K562 (cell line): ENCODE measurements at places on chromosomes 4 and X.

GRCh38 chr4:42083816-42084215, 68.6 kb downstream of the BEND4 start:
- no peak for DNase-seq

DNA sequence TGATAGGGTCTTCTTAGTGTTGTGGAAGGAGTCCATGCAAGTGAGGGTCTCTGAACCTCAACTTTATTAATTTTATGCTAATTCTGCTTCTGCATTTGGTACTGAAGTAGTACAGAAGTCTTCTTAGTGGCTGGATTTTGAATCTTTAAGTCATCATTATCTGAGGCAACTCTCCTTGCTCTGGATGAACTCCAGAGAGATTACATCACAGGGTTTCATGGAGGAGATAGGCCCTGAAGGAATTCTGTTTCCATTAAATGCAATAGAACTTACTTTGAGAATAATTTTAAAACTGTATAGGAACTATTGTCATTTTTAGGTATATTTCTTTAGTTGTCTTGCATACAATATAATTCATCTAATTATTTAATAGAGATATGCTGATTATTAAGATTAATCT, 451.2 kb downstream of the FAT4 start:
- DNase-seq = no peak

DNA sequence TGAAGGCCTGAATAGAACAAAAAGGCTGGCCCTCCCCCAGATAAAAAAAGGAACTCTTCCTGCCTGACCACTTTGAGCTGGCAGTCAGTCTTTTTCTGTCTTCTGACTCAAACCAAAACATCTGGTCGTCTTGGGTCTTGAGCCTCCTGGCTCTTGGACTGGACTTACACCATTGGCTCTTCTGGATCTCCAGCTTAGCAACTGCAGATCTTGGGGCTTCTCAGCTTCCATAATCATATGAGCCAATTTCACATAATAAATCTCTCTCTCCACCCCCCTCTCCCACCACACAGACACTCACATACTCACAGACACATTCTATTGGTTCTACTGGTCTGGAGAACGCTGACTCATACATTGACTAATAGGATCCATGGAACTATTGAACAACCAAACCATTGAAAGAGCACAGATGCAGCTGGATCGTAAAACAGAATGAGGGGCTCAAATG, 15.6 kb upstream of the CWH43 start:
- no peak for DNase-seq

DNA sequence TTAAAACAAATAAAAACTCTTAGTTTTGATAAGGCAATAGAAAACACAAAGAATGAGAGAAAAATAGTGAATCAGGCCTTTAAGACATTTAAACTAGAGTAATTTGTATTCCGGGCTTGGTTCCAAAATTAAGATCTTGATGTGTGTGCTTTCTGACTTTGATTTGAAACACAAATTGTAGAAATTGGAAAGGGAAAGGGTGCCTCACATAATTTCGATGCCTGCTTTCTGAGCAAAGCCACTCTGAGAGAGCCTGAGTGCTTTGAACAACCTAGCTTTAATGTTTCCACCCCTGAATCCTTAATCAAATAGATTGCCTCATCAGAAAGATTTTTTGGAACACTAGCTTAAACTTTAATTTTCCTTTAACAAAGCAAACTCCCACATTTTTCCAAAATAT, 666.8 kb downstream of the PCDH18 start:
- no peak for DNase-seq

DNA sequence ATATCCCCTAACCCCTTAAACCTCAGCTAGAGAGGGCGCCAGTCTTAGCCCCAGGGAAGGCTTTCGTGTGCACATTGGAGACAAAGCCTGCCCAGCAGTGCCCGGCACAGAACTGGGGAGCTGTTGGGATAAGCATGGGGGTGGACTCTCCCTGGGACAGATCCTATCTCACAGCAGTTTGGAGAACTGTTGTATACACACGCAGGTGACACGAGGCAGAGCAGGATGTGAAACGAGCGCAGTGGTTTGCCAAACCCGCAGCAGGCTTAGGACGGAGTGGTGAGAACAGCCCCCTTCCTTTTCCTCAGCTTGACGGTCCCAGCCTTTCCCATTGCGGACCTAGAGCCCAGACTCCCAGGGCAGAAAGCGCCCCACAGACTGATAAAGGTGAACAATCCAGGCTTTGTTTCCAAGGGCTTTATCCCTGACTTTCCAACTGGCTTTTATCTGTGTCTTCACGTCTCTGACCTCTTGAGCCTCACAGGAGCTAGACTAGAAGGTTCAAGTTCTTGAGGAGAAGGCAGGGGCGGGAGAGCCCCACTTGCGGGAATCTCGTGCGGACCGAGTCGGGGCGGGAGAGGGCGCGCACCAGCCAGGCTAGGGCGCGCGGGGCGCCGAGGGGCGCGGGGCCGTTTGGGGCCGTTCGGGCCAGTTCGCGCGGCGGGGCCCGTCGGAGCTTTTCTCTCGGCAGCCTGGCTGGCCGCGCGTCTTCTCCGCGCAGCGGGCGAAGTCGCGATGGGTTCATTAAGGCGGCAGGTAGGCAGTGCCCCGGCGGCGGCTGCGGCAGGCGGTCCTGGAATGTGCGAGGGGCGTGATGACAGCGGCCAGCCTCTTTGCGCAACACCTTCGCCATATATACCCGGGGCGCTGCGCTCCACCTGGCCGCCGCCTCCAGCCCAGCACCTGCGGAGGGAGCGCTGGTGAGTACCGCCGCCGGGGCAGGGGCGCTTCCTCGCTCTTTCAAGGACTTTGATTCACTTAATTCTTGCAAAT, at the start of gene SLC34A2:
TSS of gene SLC34A2 (plus strand) at position 881 of the 993 bp plus-strand sequence. CDS start 6,650 bp downstream, outside the sequence.
- no peak for DNase-seq

DNA sequence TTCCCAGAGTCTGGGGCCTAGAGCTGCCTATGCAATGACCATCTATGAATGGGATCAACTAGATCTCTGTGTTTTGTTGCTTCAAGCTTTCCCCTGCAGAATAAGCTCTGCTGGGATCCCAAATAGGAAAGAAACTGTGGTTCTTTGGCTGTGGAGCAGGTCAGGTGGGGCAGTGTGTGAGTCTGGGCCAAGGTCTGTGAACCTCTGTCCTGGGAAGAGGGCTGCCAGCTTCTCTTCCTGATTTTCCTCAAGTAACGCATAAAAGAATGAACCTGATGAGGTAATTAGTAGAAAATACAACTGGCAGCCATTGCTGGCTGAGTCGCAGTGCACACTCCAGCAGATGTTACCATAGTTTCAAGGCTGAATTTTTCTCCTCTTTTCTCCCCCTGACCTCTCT, 4.6 kb upstream of the PIN4 start:
- no peak for DNase-seq

GRCh38 chrX:136295380-136295779, 5.4 kb upstream of the ADGRG4 start:
- no peak for DNase-seq

DNA sequence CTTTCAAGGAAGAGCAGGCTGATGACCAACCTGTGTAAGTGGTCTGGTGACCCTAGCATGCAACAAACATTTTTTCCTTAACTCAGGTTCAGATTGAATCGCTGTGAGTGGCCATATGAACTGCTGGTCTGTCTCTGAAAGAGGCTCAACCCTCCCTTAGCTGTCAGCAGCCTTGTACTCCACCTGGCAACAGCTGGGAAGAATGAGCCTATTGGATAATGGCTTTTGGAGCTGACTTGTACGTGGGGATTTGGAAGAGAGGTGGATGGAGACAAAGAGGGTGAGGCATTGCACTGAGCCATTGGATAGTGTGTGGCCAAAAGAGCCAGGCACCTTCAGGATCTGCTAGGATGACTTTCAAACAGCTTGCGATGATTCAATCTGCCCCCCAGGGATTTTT, 35.7 kb upstream of the BMP15 start:
- no peak for DNase-seq

- DNase-seq = no peak
Measured at GRCh38 chr4:120692964-120693363, 229.6 kb downstream of the PRDM5 start.

GRCh38 chrX:41386222-41386990, 52.4 kb downstream of the DDX3X start:
- no peak for DNase-seq

- DNase-seq = no peak
Measured at GRCh38 chrX:5278908-5279307, 949.8 kb downstream of the NLGN4X start.

DNA sequence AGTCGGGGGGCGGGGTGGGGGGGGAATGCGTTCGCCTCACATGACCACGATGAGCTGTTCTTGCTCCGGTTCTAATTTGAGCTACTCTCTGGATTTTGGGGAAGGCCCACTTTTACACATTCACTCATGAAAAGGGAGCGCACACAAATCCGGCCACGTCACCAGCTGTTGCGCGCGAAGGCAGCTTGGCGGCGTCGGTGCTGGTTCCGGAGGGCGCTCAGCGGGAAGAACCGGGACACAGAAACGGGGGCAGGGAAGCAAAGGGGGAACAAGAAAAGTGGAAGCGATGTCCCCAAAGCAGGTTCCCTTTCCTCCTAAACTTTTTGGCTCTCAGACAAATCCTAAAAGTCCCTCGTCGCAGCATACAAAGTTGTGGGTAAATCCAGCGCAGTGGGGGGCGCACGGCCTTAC, 605 bp downstream of the ANXA5 start:
- peak; percentile 60 for DNase-seq

DNA sequence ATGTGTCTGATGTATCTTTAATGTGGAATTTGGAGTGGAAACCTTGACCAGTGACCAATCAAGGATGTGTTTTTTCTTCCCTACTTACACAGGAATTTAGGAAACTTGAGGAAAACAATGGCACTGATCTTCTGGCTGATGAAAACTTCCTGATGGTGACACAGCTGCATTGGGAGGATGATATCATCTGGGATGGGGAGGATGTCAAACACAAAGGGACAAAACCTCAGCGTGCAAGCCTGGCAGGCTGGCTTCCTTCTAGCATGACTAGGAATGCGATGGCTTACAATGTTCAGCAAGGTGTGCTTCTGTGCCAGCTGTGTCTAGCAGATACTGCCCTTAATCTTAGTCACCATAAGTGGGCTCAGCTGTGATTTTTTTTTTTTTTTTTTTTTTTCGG, 12.6 kb downstream of the TAF1 start:
- DNase-seq = no peak

- DNase-seq = no peak
Measured at GRCh38 chr4:137707626-137708025, 175.3 kb upstream of the PCDH18 start.

DNA sequence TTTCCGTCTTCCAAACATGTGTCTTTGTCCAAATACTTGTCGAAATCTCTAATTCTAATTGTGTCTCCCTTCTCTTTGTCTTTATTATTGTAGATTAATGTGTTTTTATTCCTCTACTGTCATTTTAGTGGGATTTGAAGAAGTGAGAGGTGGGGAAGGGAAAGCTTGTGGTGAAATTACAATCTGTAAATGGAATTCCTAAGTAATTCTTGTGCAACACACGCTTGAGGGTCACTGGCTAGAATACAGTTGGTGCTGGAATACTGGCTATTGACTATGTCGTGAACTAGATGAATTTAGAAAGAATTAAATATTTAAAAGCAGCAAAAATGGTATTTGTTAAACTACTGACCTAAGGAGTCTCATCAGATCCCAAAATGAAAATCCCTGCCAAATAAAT, 10.7 kb upstream of the FNIP2 start:
- DNase-seq = no peak

DNA sequence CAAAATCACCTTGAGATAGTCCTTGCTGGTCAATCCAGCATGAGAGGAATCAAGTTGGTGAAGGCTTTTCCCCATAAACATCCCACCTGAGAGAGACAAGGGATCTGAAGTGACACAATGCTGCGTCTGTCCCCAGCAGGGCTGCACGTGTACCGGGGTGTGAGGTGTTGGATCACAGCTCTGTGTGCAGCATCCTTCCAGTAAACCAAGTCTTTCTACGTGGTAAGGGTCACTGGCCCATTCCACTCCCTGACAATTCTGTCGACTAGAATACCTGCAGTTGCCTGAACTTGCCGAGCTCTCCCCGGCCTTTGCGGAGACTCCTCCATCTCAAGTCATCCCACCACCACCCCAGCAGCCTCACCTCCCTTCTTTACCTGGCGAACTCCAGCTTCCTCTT, 14.8 kb downstream of the HELT start:
- no peak for DNase-seq

DNA sequence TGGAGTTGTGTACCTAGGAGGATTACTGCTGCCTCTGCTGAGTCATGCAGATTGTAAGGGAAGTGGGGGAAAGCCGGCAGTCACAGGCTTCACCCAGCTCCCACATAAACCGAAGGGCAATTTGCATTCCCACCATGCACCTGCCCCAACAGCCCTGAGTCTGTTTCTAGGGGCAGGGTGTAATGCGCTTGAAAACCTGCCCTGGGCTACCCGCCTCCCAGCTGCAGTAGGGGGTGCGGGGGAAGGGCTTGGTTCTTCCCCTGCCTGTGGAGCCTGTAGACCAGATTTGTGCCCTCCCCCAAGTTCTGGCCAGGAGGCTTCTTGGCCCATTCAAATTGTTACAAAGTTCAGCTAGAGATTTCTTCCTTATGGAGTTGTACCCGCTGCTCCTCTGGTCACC, 269.2 kb upstream of the DDX53 start:
- DNase-seq = no peak

DNA sequence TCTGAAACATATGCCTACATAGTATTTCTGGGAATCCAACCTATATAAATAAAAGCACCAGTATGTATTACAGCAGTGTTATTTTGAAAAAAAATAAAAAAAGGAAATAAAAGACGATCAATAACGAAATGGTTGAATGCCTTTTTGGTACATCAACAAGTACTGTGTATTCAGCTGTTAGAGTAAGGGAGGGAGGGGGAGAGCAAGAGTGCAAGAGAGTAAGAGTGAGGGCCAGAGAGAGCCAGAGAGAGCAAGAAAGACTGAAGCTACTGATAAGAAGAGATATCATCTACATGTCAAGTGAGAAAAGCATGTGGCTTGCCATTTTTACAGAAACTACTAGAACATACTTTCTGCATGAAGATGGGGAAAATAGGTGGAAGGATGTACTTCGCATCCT, 1.8 kb downstream of the SPIN4 start:
- no peak for DNase-seq

DNA sequence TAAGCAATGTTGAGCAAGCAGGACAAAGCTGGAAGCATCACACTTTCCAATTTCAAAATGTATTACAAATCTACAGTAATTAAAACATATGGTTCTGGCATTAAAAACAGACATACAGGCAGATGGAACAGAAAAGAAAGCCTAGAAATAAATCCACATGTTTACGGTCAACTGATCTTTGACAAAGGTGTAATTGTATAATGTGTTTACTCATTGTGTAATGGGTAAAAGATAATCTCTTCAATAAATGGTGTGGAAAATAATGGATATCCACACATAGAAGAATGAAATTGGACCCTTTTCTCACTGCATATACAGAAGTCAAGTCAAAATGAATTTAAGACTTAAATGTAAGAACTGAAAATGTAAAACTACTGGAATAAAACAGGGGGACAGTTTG, 394.2 kb downstream of the ANKRD50 start:
- no peak for DNase-seq

DNA sequence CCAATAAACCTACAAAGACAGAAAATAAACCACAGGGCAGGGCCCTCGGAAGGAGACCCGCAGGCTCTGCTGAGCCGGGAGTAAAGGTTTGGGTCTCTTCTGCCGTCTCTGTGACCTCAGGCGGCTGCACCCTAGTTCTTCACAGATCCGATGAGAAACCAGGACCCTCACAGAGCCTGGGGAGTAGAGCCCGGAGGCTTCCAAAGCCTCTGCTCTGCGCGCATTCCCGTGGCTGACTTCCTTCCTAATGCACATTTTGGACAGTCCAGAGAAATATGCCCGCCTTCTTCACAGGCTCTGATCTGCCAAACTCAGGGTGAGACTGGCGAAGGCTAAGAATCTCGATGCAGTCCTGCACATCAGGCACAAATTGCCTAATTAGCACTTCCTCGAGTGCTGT, 245.5 kb downstream of the EVC2 start:
- no peak for DNase-seq
